Tibial nerve (tissue), 4 donors: ENCODE measurements at places on chromosomes 2 and 18. TPM values are rescaled to one million over a fixed set of nuclear protein-coding genes. Genes with fewer than 3 reads are reported as not detected.

DNA sequence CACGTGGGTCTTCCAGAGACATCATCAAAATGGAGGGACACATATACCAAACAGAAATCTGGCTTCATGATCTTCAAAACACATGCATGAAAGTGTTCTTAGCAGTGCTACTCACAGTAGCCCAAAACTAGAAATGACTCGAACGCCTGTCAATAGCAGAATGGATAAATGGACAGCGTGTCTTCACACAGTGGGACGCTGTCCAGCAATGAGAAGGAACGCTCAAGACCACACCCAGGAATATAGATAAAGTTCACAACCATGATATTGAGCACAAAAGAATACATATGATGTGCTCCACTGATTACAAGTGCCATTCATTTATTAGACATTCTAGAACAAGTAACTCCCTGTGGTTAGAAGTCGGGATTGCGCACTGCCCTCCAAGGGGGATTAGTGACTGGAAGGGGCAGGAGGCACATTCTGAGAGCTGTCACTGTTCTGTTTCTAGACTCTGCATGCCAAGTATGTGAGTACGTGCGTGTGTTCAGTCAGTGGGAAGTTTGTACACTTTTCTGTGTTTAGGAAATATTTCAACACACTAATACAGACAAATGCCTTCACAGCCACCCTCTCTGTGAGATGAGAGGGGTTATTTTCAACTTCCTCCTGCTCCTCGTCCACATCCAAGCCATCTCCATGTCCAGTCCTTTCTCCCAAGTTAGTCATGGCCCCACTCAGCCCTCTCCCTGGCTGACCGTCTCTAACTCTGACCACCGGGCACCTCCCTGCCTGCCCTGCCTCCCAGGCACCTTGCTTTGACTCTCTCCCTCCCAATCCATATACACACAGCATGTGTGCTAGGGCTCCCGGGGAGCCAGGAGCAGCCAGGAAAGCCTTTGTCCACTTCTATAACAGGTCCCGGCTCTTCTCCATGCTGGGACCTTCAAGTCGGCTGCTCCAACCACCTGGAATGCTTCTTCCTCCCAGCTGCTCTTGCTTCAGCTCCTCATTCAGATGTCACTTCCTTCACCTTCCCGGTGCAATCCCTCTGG, 26.9 kb upstream of the TNS1 start:
- peaks cover 5% of the 10 kb centered on the region for H3K4me1 ChIP-seq
- no peaks in the 10 kb centered on the region for H3K27me3 ChIP-seq
- no peak overlapping the region for H3K27ac ChIP-seq
- DNase-seq = no peak

DNA sequence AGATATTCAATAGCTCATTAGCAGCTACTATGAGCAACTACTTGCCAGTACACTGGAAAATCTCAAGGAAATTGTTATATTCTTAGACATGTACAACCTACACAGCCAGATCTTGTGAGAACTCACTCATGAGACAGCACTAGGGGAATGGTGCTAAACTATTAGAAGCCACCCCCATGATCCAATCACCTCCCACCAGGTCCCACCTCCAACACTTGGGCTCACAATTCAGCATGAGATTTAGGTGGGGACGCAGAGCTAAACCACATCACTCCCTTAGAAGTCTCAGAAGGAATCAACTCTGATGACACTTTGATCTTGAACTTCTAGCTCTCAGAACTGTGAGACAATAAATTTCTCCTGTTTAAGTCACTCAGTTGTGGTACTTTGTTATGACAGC, 418.3 kb upstream of the SPHKAP start:
- no peak for DNase-seq
- H3K4me3 ChIP-seq = no peak overlapping the region
- no peaks in the 10 kb centered on the region for H3K36me3 ChIP-seq
- no peaks in the 10 kb centered on the region for H3K27me3 ChIP-seq
- no peak overlapping the region for H3K27ac ChIP-seq

- H3K27ac ChIP-seq = no peak overlapping the region
- H3K4me3 ChIP-seq = no peak overlapping the region
- H3K27me3 ChIP-seq = no peaks in the 10 kb centered on the region
- DNase-seq = no peak
- H3K4me1 ChIP-seq = no peaks in the 10 kb centered on the region
- H3K36me3 ChIP-seq = no peaks in the 10 kb centered on the region
Observed at GRCh38 chr2:231117148-231117547, 7.7 kb downstream of the HTR2B start.

The GTF2A1L gene
- total RNA-seq = 6.8 TPM

GRCh38 chr2:122935506-122935905, 1089.6 kb upstream of the CNTNAP5 start:
- no peak for DNase-seq
- H3K4me1 ChIP-seq = no peaks in the 10 kb centered on the region
- no peak overlapping the region for H3K27ac ChIP-seq
- no peaks in the 10 kb centered on the region for H3K27me3 ChIP-seq
- H3K36me3 ChIP-seq = no peaks in the 10 kb centered on the region

- no peak overlapping the region for H3K27ac ChIP-seq
- no peaks in the 10 kb centered on the region for H3K27me3 ChIP-seq
- no peaks in the 10 kb centered on the region for H3K4me1 ChIP-seq
- no peak for DNase-seq
Observed at GRCh38 chr2:233185963-233186362, 65.5 kb upstream of the ATG16L1 start.

GRCh38 chr2:28445448-28446258, 50.2 kb upstream of the PLB1 start:
- H3K36me3 ChIP-seq = no peaks in the 10 kb centered on the region
- no peak overlapping the region for H3K4me3 ChIP-seq
- no peak for DNase-seq
- H3K4me1 ChIP-seq = no peaks in the 10 kb centered on the region
- H3K27me3 ChIP-seq = no peaks in the 10 kb centered on the region
- no peak overlapping the region for H3K27ac ChIP-seq

GRCh38 chr2:120984452-120985173, 248.9 kb downstream of the GLI2 start:
- no peak for DNase-seq
- no peaks in the 10 kb centered on the region for H3K27me3 ChIP-seq
- H3K36me3 ChIP-seq = no peaks in the 10 kb centered on the region
- no peaks in the 10 kb centered on the region for H3K4me1 ChIP-seq
- H3K27ac ChIP-seq = no peak overlapping the region

DNA sequence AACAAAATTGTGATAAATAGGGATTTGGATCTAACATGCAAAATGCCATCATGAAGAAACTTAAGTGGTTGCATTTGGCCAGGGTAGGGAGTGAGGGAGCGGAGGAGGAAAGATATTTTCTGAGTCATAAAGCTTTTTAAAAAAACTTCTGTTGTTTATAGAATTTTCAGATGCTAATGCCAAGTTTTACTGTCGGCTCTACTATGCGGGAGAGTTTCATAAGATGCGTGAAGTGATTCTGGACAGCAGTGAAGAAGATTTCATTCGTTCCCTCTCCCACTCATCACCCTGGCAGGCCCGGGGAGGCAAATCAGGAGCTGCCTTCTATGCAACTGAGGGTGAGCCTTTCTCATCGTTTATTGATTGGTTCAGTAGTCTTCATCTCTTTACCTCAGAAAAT, 56.0 kb upstream of the PTH2R start:
- no peaks in the 10 kb centered on the region for H3K36me3 ChIP-seq
- no peaks in the 10 kb centered on the region for H3K27me3 ChIP-seq
- no peaks in the 10 kb centered on the region for H3K4me1 ChIP-seq
- no peak overlapping the region for H3K4me3 ChIP-seq
